H9 (cell line): ENCODE measurements at places on chromosomes 1 and 21. TPM values are rescaled to one million over a fixed set of nuclear protein-coding genes. Genes with fewer than 3 reads are reported as not detected.

Gene PTGFRN
- total RNA-seq: 26.3 and 31.7 TPM in 2 replicates

Gene PPIE
- 36.3 and 38.8 TPM in 2 replicates for total RNA-seq

Gene SIPA1L2
- total RNA-seq: 5.2 and 5.6 TPM in 2 replicates

Gene KRTAP13-1
- total RNA-seq: not detected in 2 replicates

DNA sequence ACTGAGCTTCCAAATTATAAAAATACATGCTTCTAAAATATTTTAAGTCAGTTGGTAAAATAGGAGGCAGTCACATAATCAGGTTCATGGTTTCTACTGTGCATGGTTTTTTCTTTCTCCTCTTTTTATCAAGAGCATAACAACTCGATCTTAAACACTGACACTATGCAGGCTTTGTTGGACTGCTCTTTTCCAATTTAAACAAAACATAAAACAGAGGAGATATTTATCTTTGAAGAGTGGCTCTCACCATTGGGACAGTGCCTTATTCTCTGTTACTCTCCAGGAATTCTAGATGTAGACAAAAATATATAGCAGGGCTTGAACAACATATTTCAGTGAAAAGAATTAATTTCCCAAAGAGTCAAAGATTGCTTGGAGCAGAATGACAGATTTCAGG lies 883.5 kb upstream of the ADGRL2 start:
- no peak for DNase-seq
- H3K4me3 ChIP-seq: no peak overlapping the region
- H3K4me1 ChIP-seq: no peaks in the 10 kb centered on the region
- no peaks in the 10 kb centered on the region for H3K36me3 ChIP-seq
- H3K27ac ChIP-seq: no peak overlapping the region

DNA sequence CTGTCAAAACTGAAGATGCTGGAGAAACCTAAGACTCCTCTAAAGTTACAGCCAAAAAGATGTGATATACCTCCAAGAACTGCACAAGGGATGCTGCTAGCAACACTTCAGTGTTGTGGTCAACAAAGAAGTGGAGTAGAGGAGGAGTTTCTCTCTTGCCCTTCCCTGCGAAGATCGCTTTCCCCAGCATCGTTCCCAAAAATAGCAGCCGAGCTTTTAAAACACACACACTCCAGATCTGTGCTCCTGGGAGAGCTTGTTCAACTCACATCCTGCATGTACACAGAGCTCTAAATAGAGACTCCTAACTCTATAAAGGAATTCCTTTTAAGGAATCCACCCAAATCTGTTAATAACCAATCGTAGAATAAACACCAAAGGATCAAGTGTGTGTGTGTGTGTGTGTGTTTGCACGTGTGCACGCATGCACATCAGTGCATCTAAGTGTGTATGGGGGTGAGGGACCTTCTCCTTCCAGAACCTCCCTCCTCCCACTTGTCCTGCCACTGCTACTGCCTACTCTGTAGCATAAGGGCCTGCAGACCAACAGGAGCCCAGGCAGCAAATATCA lies 58.5 kb downstream of the PSMG1 start:
- no peak for DNase-seq
- no peak overlapping the region for H3K27ac ChIP-seq
- no peaks in the 10 kb centered on the region for H3K27me3 ChIP-seq
- H3K4me1 ChIP-seq: peaks cover 3% of the 10 kb centered on the region; the same call in 1 of the 2 replicates
- no peak overlapping the region for H3K4me3 ChIP-seq
